ENCODE measurements at places on chromosomes 4 and X.
A peak's percentile ranks its signal among the peaks of the same experiment; 100 is the strongest.

DNA sequence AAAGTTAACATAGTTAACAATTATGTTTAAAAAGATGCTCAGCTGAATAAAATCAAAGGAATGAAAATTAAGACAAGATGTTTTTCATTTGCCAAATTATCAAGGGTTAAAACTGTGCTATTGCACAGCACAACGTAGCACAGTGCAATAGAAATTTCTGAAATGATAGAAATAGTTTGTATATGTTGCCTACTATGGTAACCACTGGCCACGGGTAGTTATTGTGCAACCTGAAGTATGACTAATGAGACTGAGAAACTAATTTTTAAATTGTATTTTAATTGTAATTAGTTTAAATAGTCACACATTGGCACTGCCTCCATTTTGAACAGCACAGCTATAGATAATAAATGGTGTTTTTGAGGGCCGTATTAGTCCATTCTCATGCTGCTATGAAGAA is 343.1 kb upstream of the FAM241A start:
- DNase-seq: no peak

DNA sequence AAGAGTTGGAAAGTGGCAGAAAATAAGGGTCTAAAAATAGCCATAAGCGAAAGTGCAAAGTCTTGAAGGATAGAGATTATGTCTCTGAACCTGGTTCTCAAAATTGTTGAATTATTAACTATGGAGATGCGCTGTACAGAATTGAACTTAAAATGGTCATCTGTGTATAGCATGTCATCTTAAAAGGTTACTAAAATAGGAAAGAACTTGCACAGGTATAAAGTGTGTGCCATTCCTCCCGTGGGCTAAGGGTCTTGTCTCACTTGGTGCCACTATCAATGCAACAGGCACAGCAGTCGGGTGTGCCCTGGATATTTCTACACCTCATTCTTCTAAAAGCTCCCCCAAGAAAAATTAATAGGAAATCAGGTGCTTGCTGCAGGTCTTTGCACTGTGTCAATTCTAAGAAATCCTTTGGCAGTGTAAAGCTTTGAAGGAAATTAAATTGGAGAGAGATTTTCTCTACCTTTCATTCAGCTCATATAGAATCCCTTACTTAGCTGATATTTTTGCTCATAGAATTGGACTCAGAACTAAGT is 2.4 kb downstream of the SORBS2 start:
- DNase-seq: no peak

DNA sequence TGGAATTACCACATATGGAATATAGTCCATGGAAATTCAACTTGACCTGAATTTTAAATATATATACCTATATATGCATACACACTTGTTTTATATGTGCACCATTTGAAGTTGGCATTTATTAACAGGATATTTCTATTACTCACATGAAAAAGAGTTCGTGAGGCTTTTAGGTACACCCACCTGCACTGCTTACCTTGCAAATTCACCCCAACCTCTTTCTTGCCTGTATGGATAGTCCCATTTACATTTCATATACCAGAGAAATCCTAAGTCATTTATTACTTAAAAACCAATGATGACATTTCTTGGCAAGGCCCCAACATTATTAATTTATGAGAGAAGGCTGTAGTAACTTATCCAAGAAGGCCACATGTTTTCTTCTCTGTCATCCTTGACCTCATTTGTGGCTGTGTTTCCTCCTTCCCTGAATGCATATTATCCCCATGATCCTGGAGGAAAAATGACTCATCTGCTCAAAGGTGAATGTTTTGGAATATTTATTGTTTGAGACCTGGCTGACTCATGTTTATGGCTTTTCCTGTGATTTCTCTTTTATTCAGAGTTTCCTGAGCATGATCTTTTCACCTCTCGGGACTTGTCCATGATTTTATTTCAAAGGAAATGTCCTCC is 62.2 kb upstream of the FAM241A start:
- no peak for DNase-seq

DNA sequence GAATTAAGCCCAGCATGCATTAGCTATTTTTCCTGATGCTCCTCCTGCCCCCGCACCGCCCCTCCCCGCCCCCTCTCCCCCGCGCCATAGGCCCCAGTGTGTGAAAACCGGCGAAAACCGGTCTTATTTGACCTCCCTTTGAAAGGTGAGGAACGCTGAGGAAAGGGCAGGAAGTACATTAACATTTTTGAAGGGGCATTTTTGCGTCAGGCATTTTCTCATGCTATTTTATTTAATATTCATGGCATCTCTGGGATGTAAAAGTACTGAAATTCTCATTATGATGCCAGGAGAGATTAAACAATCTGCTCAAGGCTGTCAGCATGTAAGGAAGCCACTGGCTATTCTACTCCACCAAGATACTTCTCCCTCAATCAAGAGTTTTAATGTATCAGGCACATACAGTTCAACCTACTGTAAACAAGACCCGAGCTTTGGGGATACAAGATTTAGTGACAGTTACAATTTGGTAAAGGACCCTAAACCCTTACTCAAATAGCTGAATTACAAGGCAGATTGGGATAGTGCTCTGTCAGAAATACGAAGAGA is 1.2 kb upstream of the NMU start:
- no peak for DNase-seq

DNA sequence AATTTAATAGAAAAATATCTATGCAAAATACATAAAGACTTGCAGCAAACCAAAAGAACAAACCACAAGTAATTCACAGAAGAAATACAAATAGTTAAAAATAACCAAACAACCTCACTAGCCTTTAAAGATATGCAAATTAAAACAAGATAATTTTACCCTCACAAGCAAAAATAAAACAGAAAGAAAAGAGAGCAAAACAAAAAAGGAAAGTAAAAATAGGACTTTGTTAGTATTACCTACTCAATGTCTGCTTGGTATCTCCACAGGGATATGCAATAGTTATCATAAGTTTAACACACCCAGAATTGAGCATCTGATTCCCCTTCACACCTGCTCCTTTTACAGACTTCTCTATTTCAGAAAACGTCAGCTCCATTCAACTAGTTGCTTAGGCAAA is 737.5 kb upstream of the MAGEB2 start:
- DNase-seq: no peak

DNA sequence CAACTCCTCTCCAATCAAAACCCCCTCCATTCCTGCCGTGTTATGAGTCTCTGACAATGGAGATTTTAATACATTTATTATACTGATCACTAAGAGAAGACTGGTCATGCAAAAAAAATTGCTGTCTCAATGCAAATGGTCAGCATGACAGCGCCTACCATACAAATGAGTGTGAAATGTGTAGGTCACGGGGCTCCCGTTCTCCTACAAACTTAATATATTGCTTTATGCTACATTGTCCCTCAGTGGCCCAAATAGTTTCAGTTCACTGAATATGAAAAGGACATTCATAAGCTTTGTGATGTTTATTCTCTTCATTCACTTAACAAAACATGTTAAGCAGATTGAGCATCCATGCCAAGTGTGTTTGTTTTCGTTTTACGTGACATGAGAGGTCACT is 116.1 kb downstream of the SPANXN3 start:
- no peak for DNase-seq

DNA sequence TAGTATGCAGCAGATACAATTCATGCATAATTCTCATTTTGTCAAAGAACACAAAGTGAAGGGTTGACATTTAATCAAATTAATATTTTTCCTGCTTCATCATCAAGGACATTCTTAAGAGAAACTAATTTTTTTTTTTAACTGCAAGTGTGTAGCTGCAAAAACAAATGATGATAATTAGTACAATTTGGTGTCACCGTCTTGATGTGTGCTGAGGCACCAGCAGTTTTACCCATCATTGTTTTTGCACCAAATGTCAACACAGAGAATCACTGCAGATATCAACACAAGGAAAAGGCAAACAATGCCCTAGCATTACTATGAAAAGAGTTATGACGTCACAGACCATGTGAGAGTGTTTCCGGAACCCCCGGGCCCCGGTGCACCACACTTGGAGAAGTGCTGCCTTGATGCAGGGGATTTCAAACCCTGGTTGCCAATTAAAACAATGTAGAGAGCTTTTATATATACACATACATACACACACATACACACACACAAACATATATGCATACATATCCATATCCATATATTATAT is 55.9 kb downstream of the AGA start:
- no peak for DNase-seq

- no peak for DNase-seq
These were observed 70.0 kb downstream of the EVC2 start for GRCh38 chr4:5638316-5638715.

DNA sequence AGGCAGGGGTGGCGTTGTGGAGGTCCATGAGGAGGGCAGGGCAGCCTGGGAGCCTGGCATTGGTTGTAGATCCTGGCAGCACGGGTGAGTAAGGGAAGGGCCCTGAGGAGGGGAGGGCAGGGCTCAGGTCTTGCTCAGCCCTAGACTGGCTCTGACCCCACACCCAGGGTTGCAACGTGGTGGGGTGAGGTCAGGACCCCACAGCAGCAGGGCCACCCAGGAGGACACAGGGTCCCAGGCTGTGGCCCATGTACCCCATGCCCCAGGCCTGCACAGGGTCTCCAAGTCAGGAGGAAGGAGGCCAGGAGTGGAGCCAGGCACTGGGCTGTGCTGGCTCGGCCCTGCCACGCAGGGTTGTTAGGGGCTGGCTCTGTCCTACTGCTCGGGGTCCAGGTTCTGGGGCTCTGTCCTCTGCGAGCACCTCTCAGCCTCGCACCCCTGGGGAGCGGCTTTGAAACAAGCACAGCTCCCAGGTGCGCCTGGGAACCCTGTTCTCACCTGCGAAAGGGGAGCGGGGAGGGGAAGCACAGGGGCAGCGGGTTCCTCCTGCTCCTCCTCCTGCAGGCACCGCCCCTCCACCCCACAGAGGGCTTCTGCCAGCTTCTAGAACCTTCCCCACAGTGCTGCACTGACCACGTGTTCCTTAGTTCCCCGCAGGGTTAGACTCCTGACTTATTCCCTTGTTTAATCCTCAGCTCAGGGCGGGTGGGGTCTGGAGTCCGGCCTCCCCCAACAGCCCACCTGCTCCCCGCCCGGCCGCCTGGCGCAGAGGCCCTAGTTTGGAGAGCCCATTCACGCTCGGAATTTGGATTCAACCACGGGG is 20.4 kb downstream of the MSANTD1 start:
- DNase-seq: no peak

- no peak for DNase-seq
These were observed 7.7 kb upstream of the F11 start for GRCh38 chr4:186258216-186258811.

DNA sequence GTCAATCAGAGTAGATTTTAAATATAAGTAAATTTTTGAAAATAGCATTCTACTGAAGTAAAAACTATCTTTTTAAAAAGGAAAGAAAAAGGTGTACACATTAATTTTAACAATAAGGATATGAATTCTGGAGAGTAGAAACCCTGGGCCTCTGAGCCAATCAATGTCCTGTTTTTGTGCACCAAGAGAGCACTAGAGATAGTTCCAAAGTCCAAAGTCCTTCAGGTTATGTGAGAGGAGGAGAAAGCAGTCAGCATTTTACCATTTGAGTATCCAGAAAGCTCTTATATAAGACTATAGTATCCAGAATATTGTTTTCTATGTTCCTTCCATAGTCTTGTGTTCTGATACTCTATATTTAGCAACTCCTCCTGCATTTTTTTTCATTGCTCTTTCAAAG is 3.3 kb upstream of the TCEAL8 start:
- DNase-seq: no peak

DNA sequence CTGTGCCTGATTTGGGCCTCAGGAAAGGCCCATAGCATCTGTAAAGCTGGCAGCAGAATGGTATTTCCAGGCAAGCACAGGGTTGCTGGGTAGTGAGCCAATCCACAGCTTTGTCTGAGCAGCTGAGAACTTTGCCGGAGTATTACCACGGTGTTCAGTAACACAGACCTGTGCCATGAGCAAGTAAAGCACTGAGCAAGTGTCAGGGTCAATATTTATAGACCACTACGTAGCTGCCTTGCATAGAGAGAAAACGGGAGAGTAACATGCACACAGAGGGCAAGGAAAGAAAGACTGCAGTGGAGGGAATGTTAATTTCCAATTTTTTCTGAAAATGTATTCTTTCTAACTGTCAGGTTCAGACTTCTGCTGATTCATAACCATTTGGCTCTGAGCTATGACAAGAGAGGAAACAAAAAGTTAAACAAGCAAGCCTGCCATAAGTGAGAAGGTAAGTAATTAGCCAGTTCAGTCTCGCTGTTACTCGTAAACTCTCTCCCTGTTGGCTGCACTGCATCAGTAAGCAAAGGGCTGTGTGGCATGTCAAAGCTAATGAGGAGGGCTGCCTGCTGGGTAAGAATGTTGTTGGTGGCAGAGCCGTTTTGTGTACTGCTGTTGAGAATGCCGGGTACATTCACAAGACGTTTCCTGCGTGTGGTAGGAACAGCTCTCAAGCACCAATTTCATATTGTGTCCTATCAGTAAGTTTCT is 238.1 kb downstream of the BMPR1B start:
- no peak for DNase-seq

- peak; percentile 8 for DNase-seq
These were observed 929 bp downstream of the ZBTB33 start for GRCh38 chrX:120251471-120252011.

DNA sequence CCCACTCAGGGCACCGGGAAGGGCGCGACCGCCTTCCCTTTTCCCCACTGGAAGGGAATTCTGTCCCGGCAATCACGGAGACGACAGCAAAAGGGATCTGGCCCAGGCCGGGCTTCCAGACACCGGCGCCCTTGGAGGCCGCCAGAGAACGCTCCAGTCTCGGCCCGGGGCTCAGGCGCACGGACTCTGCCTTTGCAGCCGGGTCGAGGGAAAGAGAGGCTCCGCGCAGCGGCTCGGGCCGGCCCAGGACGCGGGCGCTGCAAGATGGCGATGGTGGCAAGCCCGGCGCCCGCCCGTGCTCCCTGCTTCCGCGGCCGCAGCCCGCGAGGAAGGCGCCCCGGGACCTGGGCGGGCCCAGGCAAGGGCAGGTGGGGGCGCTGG is 1.1 kb downstream of the CTBP1 start:
- DNase-seq: peak; percentile 71

- no peak for DNase-seq
These were observed 167.7 kb downstream of the ZNF518B start for GRCh38 chr4:10289538-10289906.

- DNase-seq: no peak
These were observed 41.9 kb downstream of the UBA6 start for GRCh38 chr4:67659065-67659464.

DNA sequence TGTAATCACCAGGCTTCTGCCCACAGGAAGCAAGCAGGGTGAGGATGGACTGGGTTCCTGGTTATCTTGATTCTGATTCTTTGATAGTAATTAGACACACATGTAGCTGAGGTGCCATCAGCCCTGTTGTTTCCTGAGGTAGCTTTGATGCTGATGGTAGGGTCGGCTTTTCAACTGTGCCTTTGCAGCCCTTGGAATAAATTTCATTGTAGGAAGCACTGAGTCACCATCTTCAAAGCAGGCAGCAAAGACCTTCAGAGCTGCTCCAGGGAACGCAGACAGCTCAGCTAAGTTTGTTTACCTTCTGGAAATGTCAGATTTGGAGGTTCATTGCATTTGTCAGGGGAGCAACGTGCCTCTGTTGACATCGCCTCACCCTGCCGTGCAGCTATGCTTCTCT is 135.4 kb downstream of the ASMT start:
- no peak for DNase-seq

- no peak for DNase-seq
These were observed 60.3 kb upstream of the MXD4 start for GRCh38 chr4:2322227-2322626.

- no peak for DNase-seq
These were observed 584.8 kb downstream of the PPARGC1A start for GRCh38 chr4:23305026-23305425.

All from central memory CD4-positive, alpha-beta T cell (primary cell).